Activated CD4-positive, CD25-positive, alpha-beta regulatory T cell treated with anti-CD3 and anti-CD28 coated beads, Interleukin-2, amount 50 U/mL, for 72 hours (primary cell): ENCODE measurements at places on chromosomes 2 and 18.

DNA sequence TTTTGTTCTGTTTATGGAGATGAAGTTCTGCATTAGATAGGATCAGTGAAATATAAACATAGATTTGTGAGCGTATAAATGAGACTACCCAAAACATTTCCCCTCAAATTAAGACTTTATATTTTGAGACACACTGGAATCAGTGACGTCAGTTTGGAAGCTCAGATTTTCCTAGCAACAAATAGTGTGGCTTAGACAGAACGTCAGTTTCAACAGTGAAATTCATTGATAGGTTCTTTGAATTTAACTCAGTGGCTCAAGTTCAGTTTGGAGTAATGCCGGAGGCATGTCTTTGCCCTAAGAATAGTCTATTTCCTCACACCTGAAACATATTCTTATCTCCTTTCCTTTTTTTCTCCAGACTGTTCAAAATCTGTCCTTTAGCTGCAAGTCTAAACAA, 113.6 kb upstream of the ARHGAP15 start:
- DNase-seq: no peak

DNA sequence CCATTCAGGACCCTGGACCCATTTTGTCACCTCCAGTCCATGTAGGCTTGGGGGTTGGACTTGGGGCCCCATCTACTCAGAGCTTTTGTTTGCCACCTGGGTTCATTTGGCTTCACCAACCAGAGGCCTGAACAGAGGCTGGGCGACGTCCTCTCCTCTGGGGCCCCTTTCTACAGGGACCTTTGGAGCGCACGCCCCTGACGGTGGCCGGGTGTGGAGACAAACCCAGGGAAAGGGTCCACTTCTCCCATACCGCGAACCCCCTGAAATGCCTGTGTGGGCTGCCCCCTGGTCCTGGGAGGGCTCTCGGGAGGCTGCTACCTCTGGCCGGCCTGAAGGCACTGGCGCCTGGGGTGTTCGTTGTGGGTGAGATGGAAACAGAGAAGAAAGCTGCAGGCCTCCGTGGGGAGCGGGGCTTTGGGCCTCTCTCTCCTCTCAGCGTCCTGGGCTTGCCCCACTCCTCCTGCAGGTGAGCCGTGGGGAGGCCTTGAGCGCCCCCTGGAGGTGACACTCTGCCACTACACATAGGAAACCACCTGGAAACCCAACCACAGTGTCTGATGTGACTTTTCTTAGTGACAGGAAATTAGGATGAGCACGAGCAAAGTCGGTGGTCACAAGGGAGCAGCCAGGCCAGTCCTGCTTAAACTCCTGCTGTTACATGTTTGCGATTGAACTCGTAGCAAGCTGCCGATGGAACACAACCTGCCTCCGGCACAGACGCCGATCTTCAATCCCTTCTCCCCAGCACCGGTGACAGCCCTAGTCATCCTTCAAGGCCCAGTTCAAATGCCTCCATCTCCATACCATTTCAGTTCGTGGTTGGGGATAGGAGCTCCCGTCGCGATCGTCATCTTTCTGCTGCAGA, 12.0 kb upstream of the NTSR2 start:
- peak; percentile 72 for DNase-seq

DNA sequence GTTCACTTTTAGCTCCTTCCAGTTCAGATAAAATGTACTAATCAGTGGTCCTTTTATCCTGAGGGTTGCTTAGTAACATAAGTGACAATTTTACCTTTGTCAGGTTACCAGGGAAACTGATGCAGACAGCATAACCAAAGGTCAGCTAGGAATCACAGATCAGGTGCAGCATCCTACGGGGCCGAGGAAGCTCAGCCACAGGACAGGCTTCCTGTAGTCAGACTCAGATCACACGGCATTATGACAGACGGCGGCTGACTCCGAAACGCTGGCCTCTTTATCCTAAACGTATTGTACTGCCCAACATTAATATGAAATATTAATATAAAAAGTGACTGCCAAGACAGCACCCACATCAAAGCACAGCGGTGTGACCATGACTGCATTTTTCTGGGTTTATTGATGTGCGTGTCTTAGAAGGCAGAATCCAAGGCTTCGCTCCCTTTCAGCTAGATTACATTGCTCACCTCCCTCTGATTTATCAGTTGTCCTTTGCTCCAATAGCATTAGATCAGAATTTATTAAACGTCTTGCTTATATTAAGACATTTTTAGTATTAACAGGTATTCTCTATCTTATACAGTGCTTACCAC, 444.5 kb downstream of the CMPK2 start:
- DNase-seq: no peak

- no peak for DNase-seq
Observed at GRCh38 chr2:223782629-223783028, 54.8 kb downstream of the AP1S3 start.

DNA sequence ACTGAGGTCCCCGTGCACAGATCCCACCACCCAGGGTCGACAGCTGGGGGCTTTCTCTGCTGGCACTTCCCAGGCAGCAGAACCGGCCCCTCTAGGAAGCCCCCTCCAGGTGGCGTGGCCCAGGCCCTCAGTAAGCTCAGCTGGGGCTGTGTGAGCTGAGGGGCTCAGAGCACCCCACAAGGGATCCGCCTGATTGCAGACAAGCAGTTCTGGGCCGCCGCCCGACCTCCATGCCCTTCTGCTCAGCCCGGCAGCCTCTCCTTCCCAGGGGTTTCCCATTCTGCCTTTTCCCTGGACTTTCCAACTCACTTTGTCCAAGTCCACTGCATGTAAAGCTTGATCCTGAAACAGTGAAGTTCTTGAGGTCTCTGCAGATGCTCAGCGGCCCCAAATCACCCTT, 76.4 kb downstream of the NFATC1 start:
- DNase-seq: no peak

GRCh38 chr2:220935789-220936321, 636.2 kb downstream of the EPHA4 start:
- no peak for DNase-seq

DNA sequence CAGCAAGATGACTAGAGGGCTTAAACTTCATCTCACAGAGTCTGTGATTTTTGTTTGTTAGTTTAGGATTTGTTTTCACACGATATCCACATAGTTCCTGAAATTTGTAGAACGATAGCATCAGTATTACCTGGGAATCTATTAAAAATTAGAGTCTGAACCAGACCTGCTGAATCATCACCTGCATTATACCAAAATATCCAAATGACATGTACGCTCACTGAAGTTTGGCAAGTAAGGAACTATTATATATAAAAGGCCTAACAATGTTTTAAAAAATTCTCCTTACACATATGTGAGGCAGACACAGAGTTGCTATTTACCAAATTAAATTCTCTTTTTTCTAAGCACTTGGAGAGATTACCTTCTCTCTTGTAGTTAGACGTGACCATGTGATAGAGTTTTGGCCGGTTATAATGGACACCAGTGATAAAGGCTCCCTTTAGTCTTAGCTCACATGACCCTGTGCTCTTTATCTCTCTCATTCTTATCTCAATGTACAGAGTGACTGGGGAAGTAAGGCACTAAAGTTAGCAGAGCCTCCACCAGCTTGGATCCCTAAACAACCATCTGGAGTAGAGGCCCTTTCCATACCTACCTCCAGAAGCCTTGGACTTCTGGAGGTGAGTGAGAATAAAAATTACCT, 363.1 kb downstream of the DSC3 start:
- no peak for DNase-seq

DNA sequence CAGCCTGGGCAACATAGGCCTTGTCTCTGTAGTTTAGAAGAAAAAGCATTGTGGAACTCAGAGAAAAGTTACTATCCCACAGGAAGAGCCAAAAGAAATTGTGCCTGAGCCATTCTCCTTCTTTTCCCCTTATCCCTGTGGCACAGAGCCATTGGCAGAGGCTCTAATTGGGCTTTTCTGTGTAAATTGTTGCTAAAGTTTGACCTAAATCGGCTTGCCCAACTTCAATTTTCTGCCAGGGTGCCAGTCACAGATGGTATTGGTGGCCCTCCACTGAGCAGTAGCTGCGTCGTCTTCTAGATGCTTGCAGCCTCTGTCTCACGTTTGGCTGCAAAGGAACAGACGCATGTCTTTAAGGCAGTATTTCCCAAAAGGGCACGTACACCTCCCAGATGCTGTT, 30.3 kb downstream of the ZNF532 start:
- no peak for DNase-seq

DNA sequence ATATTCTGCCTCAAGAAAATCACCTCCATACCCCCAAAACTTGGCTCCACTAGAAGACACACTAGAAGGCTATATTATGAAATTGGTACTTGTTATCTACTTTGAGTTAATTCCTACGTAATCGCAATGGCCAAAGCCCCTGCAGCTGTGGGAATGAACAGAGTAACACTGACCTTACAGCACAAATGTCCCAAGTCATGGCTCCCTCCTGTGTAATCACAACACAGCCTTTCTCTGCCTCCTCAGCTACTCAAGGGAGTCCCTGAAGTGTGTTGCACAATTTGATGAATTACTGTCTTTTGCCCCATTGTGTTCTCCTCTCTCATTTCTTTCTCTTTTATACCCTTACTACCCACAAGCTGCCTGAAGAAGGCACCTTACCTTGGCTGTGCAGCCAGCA, 375.2 kb downstream of the ARHGAP15 start:
- DNase-seq: no peak

DNA sequence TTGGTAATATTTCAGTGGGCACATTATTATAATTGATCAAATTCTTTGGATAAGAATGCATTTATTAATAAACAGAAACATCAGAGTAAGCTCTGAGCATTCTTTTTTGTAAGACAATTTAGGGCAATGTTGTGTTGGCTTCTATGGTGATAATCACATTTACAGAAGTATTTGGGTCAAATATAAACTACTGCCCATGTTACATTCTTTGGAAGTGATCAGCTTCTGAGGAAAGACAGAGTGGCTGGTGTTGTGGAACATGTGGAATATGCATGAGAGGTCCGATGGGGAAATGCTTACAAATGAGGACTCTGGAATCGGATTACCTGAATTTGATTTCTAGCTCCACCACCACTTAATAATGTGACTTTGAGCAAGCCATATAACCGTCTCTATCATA, 19.4 kb downstream of the SERPINB13 start:
- DNase-seq: no peak

- DNase-seq: no peak
Observed at GRCh38 chr2:7225848-7226247, 308.6 kb downstream of the RNF144A start.

DNA sequence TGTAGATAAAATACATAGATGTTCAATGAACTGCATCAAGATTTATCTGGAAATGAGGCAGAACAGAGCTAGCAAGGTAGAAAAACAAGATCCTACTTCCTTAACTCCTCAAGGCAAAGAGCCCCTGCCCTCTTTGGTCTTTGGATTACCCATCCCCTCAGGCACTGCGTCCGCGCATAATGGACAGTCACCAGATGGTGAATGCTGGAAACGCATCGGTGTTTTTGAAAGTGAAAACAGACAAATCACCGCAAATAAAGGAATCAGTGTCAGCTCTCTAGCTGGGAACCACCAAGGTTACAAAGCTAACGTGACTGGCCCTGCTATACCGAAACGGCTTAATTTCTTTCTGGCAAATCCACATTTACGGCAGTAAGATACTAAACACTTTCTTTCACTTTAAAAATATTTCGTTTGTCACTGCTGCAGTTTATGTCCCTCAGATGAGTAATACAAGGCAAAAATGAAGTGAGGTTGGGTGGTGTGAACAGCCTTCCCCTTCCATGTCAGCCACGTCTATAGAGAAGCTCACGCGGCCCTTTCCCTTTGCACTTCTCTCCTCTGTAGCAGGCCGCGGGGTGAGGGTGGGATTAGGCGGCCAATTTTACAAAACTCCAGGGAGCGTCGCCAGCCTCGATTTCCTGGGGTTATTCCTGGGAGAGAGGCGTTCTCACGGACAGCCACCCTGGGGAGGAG, 627 bp upstream of the GALR1 start:
- DNase-seq: no peak

DNA sequence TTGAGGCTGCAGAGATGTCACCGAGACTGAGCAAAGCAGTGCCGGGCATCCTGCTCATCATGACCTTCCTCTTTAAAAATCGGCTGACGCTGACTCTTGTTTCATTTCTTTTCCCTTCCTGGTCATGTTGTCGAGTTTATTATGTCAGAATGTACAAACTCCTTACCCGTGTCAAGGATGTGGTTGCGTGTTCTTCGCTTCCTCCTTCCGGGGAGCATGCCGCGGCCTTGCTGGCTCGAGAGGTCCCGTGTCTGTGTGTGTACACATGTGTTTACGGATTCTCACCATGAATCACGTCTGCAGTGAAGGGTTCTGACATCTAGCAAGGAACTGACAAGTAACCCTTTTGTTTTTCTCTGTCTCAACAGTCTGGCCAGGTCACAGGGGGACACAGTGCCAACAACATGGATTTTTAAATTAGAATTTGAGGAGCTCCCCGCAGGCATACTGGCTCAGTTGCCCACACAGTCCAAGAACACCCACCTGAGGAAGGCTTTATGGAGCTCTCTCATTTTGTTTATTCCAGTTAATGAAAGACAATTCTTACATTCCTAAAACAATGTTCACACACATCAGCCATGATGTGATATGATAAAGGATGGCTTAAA, 60.2 kb downstream of the MYT1L start:
- DNase-seq: no peak

DNA sequence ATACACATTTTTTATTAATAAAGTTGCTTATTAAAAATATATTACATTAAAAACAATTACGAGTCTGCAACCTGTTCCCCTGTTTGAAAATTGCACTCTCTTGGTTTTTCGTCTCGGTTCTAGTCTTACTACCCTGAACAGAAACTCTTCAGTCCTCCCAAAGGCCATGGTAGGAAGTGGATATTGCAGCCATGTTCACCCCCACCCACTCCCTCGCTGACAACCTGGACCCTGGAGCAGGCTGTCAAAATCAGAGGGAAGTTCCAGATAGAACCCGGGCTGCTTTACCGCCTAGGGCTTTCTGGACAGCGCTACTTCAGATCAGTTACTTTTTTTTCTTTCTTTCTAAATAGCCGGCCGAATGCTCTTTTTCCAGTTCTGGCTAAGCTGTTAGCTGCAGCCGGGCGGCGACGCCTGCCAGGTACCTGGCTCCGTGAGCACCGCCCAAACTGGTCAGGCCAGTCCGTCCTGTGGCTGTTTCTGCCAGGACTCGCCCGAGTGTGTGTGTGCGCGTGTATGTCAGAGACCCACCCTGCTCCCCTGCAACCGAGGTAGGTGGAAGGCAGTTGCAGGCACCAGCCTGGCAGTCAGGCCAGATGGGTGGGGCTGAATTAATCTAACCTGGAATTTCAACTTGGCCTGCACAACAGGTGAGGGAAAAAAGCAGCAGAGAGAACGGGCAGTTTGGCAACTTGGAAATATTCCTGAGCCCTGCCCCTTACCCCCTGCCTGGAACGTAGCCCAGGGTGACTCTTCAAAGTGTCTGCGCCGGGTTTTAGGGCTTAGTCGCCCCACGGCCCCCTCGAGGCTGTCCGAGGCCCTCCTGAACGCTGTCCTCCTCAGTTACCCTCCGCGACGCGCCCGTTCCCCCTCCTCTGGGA, 1.1 kb upstream of the TET3 start:
- DNase-seq: no peak
